ENCODE measurements at places on chromosomes 16 and 17.

- DNase-seq: no peak
These were observed 320.8 kb upstream of the ZFHX3 start for GRCh38 chr16:73368715-73369114.

- DNase-seq: no peak
These were observed 4.6 kb upstream of the DRC7 start for GRCh38 chr16:57689762-57690558.

- no peak for DNase-seq
These were observed 51.3 kb upstream of the ADORA2B start for GRCh38 chr17:15893658-15894024.

- no peak for DNase-seq
These were observed 40.6 kb upstream of the CDH5 start for GRCh38 chr16:66325717-66326376.

DNA sequence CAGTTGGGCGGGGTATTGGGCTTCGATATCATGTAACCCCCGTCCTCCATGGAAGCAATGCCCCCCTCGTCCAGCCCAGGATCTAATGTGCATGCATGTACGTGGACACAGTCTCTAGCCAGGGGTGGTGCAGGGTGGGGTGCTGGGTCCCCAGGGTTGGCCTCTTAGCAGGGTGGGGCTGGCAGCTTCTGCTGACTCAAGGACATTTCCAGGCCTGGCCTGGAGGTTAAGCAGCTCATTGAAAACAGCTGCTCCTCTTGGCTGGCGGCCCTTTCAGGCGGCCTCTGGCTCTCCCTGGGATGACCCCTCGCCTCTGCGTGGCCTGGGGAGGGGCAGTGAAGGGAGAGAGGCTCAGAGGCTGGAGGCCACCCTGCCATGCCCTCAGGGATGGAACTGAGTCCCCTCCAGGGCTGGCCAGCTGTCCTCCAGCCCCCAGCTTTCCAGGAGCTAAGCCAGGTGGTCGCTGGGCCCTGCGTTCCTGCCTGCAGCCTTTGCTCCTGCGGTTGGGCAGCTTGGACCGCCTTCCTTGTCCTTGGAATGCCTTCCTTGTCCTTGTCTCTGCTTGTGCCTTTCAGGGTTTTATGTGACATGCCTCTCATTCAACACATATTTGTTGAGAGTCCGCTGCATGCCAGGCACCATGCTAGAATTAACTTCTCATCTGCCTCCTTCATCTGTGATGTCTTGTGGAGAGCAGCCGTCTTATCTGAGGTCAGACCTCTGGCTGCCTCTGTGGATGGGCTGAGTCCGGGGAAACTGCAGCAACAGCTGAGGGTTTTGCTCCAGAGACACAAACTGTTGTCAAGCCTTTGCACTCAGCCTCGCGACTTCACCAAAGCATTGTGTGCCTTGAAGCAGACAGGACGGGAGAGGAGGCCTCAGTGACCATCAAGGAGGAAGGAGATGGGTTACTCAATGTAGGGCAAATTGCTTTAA, 26.6 kb downstream of the MRC2 start:
- DNase-seq: peak; percentile 48

DNA sequence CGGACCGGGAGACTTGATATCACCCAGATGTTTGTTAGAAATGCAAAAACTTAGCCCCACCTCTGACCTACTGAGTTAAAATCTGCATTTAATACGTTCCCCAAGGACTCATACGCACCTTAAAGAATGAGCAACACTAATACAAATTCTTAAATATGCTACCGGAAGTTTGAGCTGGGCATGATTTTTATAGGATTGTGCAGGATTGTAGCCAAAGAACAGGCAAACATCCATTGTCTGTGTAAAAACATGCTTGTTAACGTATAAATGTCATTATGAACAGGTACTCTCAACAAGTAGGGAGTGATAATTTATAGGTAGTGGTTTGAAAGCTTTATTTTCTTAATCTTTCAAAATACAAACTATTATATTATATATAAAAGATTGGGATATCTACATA, 22.3 kb upstream of the COX10 start:
- no peak for DNase-seq

- DNase-seq: no peak
These were observed 154.6 kb upstream of the ZNF267 start for GRCh38 chr16:31718998-31719397.

GRCh38 chr16:20397468-20398074, 7.0 kb downstream of the PDILT start:
- DNase-seq: no peak

GRCh38 chr16:9225527-9226316, 134.3 kb downstream of the HAPSTR1 start:
- DNase-seq: no peak

GRCh38 chr16:88815901-88816589, 4.3 kb upstream of the APRT start:
- DNase-seq: no peak

GRCh38 chr17:37490022-37490587, 414 bp downstream of the DUSP14 start:
- no peak for DNase-seq

- no peak for DNase-seq
These were observed 57.9 kb downstream of the GNA13 start for GRCh38 chr17:64998436-64999190.

GRCh38 chr16:87434146-87434667, 42.1 kb downstream of the MAP1LC3B start:
- no peak for DNase-seq

- DNase-seq: no peak
These were observed 47.1 kb downstream of the SPACA3 start for GRCh38 chr17:33038740-33039139.

DNA sequence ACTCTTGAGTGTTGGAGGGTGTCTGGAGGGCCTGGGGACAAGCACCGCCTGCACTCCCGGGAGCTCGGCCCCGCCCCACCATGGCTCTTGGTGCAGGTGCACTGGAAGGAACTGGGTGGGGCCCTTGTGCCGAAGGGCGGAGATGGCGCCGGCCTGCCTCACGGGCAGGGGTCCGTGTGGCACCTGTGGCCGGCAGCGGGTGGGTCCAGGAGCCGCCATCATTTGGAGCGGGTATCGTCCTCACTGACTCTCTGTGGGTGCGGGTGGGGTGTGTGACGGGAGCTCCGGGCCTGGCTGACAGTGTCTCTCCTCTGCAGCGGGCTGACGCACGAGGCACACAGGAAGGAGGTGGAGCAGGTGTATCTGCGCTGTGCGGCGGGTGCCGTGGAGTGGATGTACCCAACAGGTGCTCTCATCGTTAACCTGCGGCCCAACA, 5.2 kb downstream of the METRNL start:
- no peak for DNase-seq

- no peak for DNase-seq
These were observed 82.9 kb upstream of the FOXF1 start for GRCh38 chr16:86427433-86427851.

DNA sequence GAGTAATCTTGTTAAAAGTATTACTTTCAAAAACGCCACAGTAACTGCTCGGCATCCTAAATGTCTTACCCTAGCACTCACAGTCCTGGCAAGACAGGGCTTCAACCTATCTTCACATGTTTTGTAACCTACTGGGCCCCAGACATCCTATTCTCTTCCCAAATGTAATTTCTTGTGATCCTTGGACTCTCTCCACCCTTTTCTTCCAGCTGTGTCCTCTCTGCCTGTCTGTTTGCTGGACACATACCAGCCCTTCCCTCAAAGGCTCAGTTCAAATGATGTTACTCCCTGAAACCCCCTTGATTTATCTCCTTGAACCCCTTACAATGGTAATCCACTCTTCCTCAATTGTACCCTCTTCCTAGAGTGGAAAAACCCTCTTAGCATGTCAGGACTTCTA, 60.1 kb upstream of the CNEP1R1 start:
- DNase-seq: no peak

GRCh38 chr17:67422897-67423296, 45.8 kb downstream of the PITPNC1 start:
- DNase-seq: no peak

DNA sequence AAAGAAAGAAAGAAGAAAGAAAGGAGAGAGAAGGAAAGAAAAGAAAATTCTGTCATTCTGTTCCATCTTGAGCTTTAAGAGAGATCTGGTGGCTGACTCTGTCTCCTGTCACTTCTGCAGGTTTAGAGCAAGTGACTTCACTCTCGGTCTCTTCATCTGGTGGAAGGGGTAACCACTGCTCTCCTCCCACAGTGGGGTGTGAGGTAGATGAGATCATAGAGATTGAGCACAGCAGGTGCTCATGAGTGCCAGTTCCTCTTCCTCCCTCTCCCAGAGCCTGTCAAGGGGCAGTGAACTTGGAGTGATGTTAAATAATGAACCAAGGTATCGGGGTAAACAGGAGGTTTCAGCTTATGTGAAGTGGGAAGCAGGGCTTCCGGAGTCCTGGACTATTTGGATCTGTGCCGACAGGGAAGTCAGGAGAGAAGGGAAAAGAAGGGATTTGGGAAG, 47.7 kb downstream of the BEAN1 start:
- no peak for DNase-seq

DNA sequence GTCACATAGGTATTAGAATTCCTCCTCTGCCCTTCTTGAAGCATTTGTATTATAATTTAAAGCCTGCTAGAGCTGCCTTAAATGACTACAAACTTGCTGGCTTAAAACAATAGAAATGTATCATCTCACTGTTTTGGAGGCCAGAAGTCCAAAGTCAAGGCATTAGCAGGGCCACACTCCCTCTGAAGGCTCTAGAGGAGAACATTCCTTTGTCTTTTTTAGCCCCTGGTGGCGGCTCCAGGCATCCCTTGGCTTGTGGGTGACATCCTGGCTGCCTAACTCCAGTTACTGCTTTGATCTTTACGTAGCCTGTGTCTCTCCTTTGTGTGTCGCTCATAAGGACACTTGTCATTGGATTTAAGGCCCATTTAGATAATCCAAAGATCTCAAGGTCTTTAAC, 186.6 kb upstream of the SALL1 start:
- no peak for DNase-seq

DNA sequence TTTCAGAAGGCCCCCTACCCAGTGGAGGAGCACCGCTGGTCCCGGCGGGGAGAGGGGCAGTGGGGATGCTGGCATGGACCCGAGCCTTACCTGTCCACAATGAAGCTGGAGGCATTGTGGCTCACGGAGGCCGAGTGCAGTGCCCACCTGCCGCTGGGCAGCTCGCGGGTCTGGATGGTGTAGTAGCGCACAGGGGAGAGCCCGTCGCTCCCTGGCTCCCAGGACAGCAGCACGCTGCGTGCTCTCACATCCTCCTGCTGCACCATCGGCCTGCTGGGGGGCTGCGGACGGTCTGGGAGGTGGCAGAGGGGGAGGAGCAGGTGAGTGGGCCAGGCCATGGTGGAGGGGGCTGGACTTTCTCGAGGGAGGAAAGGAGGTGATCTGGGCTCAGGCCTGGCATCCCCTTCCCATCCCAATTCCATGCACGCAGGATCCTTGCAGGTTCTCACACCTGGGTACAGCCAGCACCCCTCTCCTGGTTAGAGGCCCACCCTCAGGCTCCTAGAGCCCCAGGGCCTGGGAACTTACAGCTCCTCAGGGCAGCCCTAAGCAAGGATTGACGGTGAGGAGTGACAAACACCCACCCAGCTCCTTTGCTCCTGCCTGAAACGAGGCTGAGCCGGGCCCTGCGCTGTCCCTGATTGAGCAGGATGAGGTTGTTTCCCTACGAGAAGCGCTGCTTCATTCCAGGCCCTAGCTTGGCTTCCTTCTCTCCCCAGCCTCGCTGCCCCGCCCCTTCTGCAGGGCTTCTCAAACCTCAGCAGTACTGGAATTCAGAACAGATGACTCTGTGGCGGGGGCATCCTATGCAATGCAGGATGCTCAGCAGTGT, 76.2 kb upstream of the CDC42EP4 start:
- DNase-seq: no peak

GRCh38 chr16:55832773-55833691, at the start of gene CES1:
Gene CES1, minus strand, starts transcription at chr16:55833096. Its CDS starts 41 bp downstream, at chr16:55833055.
- DNase-seq: no peak

DNA sequence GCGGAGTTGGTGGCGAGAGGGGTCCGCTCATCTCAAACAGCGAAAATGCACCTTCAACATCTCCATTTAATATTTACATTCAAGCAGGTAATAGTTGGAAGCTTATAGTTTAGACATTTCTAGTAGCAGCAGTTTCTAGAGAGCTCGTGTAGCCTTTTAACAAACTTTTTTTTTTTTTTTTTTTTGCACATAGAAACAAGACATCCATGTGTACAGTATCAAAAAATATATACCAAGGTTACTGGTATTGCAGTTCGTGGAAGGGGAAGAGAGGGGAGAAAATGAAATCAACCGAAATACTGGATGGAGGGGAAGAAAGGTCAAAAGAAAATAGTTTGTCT, 6.2 kb downstream of the CBX4 start:
- no peak for DNase-seq

GRCh38 chr17:59521465-59522126, 43.8 kb upstream of the DHX40 start:
- no peak for DNase-seq

DNA sequence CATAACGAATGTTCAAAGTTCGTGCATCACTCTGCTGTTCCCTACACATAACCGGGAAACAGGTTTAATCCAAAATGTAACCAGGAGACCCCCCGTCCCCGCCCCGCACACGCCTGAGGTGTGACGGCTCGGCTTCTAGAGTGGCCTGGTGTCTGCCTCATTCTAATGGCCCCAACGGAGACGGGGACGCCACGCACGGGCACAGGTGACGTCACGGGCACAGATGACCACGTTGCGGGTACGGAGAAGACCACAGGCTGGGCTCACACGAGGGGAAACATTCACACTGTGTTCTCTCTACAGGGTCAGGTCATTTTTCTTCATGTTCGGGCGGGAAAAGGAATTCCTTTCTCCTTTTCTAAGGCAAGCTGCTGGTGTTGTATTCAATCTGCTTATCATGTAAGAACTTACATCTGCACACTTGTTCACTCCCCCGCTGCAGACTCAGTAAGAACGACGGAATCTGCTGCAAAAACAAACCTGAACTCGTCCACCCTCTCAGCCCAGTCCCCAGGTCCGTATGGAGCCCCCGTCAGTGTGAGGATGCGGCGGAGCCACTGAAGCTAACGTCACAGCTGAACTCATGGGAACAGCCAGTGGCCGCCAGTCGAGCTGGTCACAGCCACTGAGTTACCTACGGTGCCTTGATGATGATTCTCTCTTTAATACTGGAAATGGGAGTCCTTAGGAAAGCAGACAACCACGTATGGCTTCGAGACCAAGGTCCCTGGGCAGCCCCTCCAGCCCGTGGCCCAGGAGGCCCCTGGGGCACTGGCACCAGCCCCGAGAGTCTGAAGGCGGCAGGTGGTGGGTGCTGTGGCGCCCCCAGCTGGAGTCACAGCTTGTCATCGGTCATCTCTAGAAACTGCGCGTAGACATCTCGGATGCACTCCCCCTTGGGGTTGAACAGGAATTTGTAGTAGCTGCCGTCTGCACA, 32.9 kb downstream of the WDR45B start:
- no peak for DNase-seq

Data from skeletal muscle cell (primary cell).